HS-27A (cell line): ENCODE measurements at places on chromosomes 7 and 10.

- no peak for DNase-seq
Measured at GRCh38 chr7:65809259-65809981, 63.5 kb upstream of the VKORC1L1 start.

GRCh38 chr10:34596351-34596750, 218.7 kb downstream of the PARD3 start:
- no peak for DNase-seq

DNA sequence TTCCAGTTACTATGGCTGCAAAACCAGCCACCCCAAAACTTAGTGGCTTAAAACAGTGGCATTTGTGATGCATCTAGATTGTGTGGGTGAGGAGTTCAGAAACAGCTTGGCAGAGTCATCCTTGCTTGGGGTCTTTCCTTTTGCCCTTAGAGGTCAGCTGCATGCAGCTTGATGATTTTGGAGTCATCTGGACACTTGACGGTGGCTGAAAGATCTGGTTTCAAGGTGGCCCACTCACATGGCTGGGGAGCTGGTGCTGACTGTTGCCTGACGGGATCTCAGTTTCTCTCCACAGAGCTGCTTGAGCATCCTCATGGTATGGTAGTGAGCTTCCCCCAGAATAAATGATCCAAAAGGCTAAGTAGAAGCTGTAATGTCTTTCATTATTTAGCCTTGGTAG, 191.3 kb upstream of the GALNT17 start:
- DNase-seq, result no peak

GRCh38 chr7:50274361-50274760, 30.2 kb upstream of the IKZF1 start:
- no peak for DNase-seq

- no peak for DNase-seq
Measured at GRCh38 chr7:131797841-131798240, 241.4 kb upstream of the PODXL start.

DNA sequence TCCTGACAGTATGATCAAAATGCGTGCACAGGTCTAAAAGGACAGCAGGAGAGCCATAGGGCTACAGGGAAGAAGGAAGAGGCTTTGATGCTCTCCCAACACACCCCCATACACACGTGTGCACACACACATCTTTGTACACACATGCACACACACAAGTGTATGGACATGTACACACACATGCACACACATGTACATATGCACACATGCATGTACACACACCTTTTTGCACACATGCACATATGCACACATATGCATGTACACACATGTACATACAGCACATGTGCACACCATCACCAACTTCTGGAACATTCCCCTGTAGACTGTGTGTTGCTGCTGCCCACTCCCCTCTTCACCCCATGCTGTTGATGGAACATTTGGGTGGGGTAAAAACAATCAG, 255.6 kb upstream of the CTBP2 start:
- DNase-seq, result no peak

DNA sequence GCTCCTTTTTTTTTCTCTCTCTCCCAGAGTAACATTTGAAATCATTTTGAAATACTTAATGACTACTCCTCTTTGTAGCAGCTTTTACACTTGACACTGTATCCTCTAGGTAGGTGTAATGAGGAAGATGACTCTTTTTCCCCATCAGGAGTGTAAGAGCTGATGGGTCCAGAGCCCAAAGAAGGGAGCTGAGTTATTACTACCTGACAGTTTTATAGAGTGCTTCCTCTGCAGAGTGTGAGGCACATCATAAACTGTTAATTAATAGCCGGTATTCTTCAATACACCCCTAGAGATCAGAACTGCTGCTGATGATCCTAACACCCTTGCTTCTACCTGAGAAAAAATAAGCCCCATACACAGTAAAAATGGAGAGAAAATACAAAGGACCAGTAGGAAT, 279.8 kb upstream of the SEMA3A start:
- no peak for DNase-seq

- DNase-seq, result no peak
Measured at GRCh38 chr10:68253346-68253745, 21.4 kb upstream of the ATOH7 start.

- no peak for DNase-seq
Measured at GRCh38 chr10:82908751-82909150, 1033.8 kb downstream of the NRG3 start.

GRCh38 chr7:152076324-152076821, 50.9 kb downstream of the GALNT11 start:
- no peak for DNase-seq

GRCh38 chr7:108028111-108028510, 25.1 kb upstream of the LAMB1 start:
- DNase-seq, result no peak

GRCh38 chr7:32888505-32888904, 3.1 kb downstream of the KBTBD2 start:
- no peak for DNase-seq

- no peak for DNase-seq
Measured at GRCh38 chr10:89522463-89522862, 12.9 kb downstream of the SLC16A12 start.

DNA sequence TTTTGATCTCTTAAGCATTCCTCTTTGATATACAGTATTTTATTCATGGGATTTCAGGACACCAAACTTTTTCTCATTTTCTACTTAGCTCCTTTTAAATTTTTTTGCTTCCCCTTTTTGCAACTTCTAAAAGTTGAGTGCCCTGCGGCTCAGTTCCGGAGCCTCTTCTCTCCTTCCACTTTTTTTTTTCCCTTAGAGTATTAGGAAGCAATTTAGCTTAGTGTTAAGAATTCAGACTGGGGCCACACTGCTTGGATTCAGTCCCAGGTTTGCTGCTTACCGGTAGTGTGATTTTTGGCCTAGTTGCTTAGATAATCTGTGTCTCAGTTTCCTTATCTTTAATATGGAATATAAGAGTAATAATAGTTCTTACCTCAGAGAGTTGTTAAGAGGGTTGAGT, 3.4 kb downstream of the STAM start:
- no peak for DNase-seq

- DNase-seq, result no peak
Measured at GRCh38 chr7:295155-296154, 5.5 kb downstream of the FOXL3 start.

GRCh38 chr7:46663025-46663424, 742.0 kb upstream of the IGFBP3 start:
- no peak for DNase-seq

- no peak for DNase-seq
Measured at GRCh38 chr10:106312087-106312486, 852.4 kb downstream of the SORCS1 start.

DNA sequence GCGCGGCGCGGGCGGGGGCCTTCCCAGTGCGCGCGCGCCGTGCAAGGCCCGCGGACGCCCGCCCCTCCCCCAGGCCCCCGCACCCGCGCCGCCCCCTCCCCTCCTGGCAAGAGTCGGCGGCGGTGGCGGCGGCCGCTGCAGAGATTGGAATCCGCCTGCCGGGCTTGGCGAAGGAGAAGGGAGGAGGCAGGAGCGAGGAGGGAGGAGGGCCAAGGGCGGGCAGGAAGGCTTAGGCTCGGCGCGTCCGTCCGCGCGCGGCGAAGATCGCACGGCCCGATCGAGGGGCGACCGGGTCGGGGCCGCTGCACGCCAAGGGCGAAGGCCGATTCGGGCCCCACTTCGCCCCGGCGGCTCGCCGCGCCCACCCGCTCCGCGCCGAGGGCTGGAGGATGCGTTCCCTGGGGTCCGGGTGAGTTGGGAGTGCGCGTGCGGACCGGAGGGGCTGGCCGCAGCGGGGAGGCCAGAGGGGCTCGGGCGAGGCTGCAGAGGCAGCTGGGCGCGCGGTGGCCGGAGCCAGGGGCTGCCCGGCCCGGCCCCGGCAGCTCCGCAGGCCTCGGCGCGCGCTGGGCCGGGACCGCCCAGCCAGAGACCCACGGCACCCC, at the start of gene BMPR1A:
Gene BMPR1A (plus strand): TSS at position 109 of the 602 bp plus-strand sequence. CDS start 119,400 bp downstream, outside the sequence.
- peak; percentile 24 for DNase-seq

DNA sequence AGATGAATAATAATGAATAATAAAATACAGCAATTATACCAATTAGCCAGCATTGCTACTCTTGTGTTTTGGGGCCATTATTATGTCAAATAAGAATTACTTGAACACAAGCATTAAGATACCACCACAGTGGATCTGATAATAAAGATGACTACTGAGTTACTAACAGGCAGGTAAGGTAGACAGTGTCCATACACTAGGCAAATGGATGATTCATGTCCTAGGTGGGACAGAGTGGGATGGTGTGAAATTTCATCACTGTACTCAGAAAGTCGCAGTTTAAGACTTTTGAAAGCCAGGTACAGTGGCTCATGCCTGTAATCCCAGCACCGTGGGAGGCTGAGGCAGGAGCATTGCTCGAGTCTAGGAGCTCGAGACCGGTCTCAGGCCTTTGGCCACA, 8.7 kb upstream of the UNC5B start:
- DNase-seq, result no peak

- DNase-seq, result no peak
Measured at GRCh38 chr7:2641406-2642393, 9.9 kb downstream of the TTYH3 start.

DNA sequence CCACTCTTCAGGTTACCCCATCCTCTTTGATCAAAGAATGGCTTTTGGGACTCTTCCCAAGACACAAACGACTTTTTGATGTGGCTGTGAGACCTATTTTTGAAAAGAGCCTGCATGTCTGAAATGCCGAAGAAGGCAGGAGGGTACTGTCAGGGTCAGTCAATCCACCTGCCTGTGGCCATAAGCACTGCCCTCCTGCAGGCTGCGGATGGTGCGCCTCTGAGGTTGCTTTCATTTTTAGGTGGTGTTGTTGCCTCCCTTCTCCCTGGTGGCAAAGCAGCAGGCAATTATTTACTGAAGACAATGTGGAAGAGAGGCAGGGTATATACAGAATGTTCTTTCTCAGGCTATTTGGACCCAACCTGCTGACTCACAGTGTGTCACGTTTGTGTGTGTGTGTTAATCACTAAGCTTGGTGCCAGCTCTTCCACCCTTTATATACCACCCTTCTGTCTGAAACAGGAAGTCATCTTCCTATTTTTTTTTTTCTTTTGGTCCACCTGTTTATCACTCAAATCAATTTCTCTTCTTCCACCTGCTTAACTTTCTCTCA, 1421.2 kb upstream of the CELF2 start:
- DNase-seq, result no peak

- DNase-seq, result no peak
Measured at GRCh38 chr10:69692891-69693290, 62.8 kb downstream of the FAM241B start.

- no peak for DNase-seq
Measured at GRCh38 chr10:27527666-27528295, 23.7 kb downstream of the RAB18 start.

- DNase-seq, result no peak
Measured at GRCh38 chr10:49165821-49166483, 22.2 kb downstream of the TMEM273 start.

- DNase-seq, result no peak
Measured at GRCh38 chr10:59366290-59366689, 3.9 kb upstream of the FAM13C start.

GRCh38 chr10:132469197-132469884, 68.2 kb upstream of the INPP5A start:
- no peak for DNase-seq

DNA sequence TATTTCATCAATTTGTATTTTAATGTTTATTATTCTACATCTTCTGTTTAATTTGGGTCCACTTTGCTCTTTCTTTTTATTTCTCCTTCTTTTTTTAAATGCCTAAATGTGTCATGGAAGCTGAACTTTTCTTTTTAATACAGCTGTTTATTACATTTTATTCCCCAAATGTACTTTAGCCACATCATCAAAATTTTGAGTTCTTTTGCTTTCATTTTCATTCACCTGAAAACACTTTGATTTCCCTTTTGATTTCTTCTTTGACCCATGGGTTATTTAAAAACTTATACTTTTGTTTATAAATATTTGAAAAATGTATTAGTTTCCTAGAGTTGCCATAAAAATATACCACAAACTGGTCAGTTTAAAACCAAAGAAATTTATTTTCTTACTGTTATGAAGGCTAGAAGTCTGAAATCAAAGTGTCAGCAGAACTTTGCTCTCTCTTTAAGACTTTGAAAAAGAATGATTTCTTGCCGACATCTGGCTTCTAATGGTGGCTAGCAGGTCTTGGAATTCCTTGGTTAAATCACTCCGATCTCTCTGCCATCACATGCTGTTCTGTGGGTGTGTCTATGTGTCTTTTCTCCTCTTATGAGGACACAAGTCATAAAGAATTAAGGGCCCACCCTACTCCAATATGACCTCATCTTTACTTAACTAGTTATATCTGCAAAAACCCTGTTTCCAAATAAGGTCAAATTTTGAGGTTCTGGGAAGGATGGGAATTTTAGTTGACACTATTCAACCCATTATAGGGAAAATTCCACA, 225.5 kb downstream of the ANKRD7 start:
- DNase-seq, result no peak
